Osteocyte (in vitro differentiated cells): ENCODE measurements at places on chromosomes 13 and 19.

GRCh38 chr13:28047757-28048388, 52.5 kb downstream of the FLT3 start:
- no peak for DNase-seq

DNA sequence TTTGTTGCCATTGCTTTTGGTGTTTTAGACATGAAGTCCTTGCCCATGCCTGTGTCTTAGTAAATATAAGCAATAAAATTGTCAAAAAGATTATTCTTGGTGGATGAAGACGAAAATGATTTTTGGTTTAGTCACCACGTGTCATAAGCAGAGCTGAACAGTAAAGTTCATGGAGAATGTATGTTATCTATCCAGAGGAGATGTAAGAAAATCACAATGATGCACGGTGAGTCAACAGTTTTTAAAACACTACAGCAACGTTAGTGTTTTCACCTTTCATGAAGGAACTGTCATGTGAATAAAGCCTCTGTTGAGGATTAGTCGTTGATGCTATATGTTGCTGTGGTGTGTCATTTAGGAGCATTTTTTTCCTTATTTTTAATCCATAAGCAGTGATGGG, 137.6 kb downstream of the GPC6 start:
- no peak for DNase-seq

DNA sequence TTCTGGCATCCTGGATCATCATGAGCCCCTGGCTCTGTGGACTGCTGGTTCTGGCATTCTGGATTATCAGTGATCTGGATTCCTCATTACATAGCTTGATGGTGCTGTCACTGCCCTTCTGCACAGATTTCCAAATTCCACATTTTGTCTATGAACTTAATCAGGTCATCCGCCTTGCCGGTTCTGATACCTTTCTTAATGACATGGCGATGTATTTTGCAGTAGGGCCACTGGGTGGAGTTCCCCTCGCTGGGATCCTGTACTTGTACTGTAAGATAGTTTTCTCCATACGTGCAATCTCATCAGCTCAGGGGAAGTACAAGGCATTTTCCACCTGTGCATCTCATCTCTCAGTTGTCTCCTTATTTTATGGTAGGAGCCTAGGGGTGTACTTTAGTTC, 24.4 kb upstream of the OR7C2 start:
- DNase-seq, result no peak

DNA sequence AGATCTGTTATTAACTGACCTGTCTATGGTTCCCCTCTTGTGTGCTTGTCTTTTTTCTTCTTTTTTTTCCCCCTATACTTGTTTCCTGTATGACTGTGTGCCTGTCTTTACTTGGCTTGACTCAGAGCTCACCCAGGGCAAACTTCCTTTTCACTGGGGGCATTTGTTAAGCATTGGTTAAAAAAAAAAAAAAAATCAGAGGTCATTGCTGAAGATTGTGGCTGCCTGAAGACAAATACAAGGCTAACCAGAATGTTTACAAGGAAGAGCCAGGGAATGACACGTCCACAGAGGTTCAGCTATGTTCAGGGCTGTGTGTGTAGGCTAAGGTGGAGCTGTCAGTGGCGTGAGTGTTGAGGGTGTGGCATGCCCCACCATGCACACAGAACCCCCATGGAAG, 47.1 kb downstream of the LNX2 start:
- DNase-seq, result no peak

DNA sequence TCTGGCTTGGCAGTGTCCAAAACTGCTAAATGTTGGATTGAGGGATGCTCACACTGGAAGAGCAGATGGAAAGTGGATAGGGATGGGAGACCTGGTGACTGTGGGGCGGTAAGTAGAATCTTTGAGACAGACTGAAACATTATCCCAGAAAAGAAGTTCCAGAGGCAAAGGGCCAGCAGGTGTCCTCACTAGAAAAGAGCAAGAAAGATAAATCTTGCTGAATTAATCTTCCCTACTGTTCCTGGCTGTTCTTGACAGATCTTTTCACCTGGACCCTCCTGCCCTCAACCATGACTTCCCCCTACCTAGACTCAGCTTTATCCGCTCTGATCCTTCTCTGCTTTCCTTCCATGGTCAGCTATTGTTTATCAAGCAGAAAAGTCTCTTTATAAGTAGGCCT, 35.0 kb upstream of the FRY start:
- no peak for DNase-seq

DNA sequence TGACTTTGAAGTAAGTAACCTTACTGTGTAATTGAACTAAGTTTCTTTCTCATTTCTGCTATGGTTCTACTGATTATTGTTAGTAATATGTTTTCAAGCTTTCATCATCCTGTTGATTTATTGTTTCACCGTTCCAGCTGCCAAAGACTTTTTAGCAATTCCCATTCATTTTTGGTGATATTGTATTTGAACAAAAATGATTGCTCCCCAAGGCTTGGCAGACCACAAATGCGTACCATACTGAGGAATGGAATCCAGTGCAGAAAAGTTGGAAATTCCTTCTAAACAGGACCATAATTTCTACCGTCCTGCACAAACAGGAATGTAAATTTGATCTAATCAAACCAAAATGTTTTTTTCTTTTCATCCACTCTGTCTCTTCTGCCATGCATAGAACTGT, 10.7 kb downstream of the EPSTI1 start:
- DNase-seq, result no peak
